Stimulated activated CD4-positive, alpha-beta T cell treated with anti-CD3 and anti-CD28 coated beads, Interleukin-4, amount 100 ng/mL, for 1 hour (primary cell): ENCODE measurements at places on chromosomes 6 and 20.

DNA sequence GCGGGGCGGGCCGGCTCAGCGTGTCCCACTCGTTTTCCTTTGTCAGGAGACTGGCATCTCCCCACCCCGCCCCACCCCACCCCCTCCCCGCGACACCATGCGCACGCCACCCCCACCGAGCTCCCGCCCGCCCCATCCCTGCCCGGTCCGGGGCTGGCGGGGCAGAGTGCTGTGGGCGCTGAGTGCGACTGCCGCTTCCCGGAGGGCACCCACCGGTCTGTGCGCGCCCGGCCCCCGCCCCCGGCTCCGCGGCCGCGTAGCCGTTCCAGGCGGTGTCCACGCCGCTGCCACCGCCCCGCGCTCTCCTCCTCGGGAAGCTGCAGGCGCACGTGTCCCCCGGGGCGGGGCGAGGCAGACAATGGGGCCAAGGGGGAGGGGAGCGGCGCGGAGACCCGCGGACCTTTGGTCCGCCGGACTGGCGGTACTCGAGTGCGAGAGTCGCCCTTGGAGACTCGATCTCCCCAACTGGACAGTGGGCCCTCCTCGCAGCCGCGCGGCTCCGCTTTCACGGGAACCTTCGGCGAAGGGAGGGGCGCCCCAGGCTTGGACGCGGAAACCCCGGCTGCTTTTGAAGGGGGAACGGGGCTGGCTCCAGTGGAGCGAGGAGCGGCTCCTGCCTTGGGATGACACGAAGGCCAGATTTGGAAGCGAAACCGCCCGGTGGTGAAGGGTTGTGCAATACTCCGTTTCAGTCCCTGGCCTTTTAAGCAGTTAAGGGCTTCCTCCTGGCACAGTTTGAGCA, 1.0 kb upstream of the SYNCRIP start:
- DNase-seq, result peak; percentile 75

DNA sequence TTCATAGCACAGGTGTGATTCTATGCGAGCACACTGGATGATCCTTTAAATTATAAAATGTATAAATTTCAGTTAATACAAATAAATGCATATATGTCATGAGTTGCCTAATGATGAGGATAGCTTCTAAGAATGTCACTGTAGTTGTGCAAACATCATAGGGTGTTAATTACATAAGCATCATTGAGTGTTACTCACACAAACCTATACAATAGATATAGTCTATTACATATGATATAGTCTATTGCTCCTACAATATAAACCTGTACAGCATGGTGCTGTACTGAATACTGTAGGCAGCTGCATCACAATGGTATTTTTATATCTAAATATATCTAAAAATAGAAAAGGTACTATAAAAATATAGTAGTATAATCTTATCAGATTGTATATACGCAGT, 159.0 kb downstream of the PTPRK start:
- DNase-seq, result no peak

GRCh38 chr20:50278377-50278683, 87.7 kb downstream of the CEBPB start:
- DNase-seq, result no peak

DNA sequence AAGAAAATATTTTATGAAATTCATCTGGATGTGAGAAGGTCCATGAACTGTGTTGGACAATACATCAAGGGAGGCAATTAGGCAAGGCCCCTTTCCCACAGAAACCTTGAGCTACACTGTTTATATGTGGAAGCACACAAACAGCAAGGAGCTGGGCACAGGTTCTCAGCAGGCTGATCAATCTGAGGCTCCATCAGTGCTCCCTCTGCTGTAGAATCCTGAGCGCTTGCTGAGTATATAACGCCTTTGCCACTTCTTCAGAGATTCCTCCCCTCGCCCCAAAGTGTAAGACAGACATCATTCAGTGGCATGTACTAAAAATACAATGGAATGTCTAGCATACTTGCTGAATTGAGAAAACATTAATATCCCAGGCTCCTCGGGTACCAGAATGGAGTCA, 146.9 kb downstream of the PRKN start:
- DNase-seq, result no peak

- no peak for DNase-seq
Observed at GRCh38 chr20:61445741-61446140, 193.7 kb downstream of the CDH4 start.

- DNase-seq, result peak; percentile 20
Observed at GRCh38 chr20:51385646-51386530, 156.6 kb downstream of the NFATC2 start.

DNA sequence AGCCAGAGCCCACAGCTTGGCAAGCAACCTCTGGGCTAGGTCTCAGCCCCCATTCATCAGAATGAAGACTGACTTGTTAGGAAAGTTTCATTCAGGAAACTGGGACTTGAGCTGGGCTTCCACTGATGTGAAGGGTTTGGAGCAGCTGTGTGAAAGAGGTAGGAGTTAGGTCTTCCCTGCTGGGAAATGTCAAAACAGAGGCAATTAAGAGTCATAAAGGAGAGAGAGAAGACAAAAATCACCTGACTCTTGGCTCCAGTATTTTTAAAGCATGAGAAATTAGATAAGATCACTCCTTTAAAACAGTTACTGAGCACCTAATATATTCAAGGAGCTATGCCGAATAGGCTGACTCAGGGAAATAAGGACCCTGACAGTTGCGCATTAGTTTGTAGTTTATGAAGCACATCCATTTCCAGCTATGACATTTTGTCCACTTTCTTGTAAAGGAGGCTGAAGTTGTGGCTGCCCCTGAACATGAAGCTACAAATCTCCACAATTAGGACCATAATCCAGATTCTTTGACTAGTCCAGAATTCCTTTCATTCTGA, 3.9 kb upstream of the TRIM40 start:
- no peak for DNase-seq
